ENCODE measurements at places on chromosomes 6 and 20.
A peak's percentile ranks its signal among the peaks of the same experiment; 100 is the strongest.

DNA sequence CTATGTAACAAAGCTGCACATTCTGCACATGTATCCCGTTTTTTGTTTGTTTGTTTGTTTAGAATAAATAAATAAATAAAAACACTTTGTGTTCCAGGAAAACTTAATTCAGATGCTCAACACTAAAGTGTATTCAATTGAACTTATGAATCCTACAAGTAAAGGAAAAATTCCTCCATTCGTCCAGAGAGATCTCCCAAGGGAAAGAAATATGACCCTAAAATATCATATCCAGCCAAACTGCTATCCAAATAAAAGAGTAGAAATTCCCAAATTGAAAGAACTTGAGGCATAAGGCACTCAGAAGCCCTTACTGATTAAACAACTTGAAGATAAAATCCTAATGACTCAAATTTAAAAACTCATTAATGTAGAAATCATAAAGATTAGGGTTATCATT lies 90.4 kb downstream of the MOXD1 start:
- no peak for DNase-seq

DNA sequence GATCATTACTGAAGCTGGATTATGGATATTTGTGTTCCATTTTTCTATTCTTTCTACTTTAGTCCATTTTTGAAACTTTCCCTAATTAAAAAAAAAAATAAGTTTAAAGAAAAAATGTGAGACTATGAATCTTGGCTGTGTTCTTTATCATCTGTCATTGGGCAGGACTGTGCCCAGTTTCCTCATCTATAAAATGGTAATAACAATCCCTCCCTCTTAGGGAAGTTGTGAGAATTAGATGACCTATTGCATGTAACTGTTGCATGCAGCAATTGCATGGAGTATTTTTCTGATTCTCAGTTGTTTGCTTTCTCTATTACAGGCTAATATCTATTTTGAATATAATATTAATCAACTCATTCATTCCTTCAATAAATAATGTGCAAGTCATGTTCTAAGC lies 108.2 kb upstream of the LOC128125822 start:
- DNase-seq: no peak

GRCh38 chr6:137248702-137249101 lies 29.5 kb upstream of the IFNGR1 start:
- no peak for DNase-seq

GRCh38 chr20:54532573-54532972 lies 57.2 kb downstream of the DOK5 start:
- no peak for DNase-seq

DNA sequence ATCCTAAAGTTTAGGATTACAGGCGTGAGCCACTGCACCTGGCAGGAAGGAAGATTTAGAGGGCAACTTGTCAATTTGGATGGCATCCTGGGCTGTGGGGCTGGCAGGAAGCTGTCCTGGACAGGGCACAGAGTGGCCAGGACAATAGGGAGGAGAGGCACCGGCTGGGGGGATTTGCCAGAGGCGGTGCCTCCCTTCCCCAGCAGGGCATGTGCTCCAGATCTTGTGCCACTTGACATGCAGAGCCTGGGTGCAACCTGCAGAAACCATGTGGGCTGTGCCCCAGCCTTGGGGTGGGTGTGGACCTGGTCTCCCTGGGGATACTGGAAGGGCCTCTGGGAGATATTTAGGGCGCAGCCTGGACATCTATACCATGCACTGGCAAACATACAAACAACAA lies 58.6 kb upstream of the EEF1A1 start:
- DNase-seq: no peak

- DNase-seq: no peak
Observed at GRCh38 chr6:72770959-72771358, 149.1 kb downstream of the KCNQ5 start.

GRCh38 chr20:49675368-49676151 lies 38.1 kb downstream of the B4GALT5 start:
- no peak for DNase-seq

DNA sequence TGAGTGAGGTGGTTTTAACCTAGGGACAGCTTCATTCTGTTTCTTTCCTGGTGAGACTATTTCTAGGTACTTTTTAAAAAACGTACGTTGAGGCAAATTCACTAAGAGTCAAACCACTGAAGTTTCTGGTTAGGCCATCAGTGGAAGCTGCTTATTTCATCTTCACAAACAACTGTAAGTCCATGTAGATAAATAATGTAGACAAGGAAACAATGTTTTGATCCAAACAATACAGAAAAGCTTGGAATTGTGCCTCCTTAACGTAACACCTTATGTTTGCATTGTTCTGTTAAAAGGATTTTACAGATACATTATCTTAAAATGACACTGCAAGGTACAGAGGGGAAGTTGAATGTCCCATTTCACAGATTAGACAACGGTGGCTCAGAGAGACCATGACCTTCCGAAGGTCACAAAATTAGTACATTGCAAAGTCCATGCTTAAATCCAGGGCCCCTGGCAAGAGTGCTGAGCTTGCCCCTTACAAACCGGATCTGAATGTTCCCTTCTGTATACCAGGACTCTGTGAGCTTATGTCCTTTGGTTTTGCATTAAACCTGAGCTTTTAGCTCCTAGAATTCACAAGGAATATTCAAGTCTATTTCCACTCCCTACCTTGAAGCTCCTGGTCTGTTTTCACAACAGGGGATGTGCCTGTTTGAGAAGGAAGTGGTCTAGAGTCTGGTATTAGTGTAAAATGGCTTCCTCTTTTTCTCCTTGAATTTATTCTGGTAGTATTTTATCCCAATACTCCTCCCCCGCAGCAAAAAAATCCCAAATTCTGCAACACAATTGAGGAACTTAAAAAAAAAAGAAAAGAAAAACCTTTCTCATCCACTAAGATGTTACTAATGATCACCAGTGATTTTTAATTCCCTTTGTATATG lies 28.9 kb upstream of the ZNF217 start:
- DNase-seq: no peak

DNA sequence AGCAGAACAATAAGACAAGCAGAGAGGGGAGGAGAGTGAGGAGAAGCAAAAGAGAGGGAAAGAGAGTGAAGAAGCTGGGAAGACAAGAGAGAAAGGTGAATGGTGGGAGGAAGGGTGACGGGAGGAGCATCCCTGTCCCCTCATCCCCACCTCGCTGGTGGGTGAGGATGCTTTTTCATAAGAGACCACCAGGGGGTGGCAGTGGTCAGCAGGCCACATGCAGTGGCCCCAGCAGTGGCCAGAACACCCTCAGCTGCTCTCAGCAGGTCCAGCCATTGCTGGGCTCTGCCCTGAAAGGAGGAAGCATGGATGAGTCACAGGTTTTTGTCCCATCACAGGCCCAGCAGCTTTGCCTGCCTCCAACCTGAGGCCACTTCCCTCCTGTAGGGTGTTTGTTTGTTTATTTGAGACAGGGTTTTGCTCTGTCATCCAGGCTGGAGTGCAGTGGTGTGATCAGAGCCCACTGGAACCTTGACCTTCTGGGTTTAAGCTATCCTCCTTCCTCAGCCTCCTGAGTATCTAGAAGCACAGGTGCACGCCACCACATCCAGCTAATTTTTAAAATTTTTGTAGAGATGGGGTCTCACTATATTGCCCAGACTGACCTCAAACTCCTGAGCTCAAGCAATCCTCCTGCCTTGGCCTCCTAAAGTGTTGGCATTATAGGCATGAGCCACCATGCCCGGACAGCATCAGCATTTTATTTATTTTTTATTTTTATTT lies 24.0 kb downstream of the FGD2 start:
- peak; percentile 75 for DNase-seq

GRCh38 chr6:27700337-27700736 lies 211.9 kb downstream of the OR2B2 start:
- no peak for DNase-seq

DNA sequence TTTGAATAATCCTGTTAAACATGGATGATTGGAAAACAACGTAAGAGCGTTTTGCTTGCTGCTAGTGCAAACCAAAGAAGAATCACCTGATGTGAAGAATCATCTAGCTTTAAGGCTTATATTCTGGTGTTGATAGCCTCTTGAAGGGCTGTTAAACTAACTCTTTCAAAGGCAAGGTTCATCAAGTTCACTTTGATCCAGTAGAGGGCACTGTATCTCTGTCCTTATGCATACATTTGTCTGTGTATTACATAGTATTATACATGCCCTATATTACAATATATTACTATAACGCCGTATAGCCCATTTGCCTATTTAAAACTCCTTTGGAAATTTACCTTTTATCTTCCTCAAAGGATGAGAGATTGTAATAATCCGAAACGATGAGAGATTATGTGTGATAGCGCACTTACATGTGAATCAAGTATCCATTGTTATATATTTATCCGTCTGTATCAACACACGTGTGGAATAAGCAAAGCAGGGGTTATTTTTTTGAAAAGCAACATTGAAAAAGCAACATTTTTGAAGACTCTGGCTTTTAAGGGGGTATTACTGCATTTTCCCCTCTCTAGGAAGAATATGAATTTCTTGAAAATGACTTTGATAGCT lies 50.8 kb upstream of the NRN1 start:
- DNase-seq: peak; percentile 0

- peak; percentile 96 for DNase-seq
Observed at GRCh38 chr6:24394780-24395437, 7.8 kb upstream of the MRS2 start.

- no peak for DNase-seq
Observed at GRCh38 chr20:62275219-62275618, 27.6 kb upstream of the ADRM1 start.

DNA sequence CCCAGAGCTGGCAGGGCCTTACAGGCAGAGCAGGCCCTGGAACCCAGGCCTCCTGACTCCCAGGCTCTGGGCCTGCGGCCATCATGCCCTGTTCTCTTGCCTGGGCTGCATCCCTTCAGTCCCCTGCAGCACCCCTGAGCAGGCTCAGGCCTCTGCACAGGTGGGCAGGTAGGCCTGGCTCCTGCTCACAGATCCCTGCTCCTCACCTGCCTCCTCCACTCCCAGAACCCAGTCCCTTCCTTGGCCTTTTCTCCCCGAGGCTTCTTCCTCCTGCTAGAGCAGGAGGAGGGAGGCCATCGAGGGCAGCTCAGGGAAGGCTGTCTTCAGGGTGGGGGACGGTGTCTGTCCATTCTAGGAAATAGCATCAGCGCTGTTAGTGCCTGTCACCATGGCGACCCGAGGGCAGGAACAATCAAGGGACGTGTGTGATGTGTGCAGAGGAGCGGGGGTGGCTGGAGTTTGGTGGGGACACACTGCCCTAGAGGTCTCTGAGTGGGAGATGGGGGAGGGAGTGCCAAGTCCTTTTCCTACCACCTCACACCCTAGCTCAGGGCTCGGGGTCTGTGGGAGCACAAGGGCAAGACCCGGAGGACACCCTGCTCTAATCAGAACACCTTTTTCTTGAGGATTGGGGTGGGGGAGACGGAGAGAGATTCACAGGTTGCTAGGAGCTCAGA lies 26.6 kb downstream of the GLP1R start:
- no peak for DNase-seq

DNA sequence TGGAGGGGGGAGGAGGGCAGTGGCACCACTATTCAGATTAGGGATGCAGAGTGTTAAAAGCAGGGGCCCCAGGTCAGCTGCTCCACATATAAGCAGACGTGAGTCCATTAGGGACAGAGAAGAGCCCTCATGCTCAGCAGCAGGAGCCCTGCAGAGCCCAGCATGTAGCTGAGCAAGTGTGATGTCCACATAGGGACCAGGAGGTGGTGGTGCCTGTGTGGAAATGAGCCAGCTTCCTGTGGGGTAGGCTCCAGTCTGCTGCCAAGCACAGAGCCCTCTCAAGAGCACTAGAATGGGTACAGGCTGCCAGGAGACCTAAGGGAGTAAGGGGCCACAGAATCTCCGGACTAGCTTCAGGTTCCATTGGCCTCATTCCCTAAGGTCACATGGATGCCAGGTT lies 57.9 kb upstream of the MLN start:
- DNase-seq: no peak

DNA sequence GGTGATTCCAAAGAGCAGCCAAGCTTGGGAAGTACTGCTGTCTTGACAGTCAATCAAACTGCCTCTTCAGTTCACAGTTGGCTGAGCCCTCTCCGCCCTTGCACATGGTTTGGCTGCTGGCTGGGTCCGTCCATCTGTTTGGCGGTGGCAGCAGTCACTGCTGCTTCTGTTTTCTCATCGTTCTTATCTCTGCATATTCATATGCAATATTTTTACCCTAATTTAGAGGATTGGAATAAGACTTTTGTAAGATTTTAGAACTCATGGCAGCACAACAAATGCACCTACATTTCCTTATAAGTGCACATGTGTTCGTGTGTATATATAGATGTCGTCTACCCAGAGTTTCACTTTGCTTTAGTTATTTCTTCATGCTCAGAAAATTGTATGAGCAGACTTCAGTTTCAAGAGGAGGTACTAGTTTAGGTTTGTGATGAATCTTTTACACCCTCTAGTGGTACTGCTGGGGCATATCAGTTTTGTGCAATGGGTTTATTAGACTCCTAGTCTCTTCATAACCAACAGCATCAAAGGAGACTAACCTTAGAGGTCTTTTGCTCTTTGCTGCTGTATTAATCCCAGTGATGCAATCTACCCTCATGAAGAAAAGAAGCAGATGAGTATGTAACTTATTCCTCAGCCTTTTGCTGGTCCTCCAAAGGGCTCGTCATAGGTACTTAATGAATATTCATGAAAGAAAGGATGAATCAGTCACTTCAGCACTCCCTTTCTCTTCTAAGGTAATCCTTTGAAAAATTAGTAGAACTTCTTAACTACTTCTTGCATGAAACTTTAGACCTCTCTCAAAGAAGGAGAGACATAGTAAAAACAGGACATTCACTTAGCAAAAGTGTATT lies 44.3 kb downstream of the KHDC1L start:
- peak; percentile 77 for DNase-seq

- no peak for DNase-seq
Observed at GRCh38 chr6:20364327-20364726, 37.4 kb upstream of the E2F3 start.

- DNase-seq: no peak
Observed at GRCh38 chr6:2266841-2267240, 21.4 kb upstream of the GMDS start.

DNA sequence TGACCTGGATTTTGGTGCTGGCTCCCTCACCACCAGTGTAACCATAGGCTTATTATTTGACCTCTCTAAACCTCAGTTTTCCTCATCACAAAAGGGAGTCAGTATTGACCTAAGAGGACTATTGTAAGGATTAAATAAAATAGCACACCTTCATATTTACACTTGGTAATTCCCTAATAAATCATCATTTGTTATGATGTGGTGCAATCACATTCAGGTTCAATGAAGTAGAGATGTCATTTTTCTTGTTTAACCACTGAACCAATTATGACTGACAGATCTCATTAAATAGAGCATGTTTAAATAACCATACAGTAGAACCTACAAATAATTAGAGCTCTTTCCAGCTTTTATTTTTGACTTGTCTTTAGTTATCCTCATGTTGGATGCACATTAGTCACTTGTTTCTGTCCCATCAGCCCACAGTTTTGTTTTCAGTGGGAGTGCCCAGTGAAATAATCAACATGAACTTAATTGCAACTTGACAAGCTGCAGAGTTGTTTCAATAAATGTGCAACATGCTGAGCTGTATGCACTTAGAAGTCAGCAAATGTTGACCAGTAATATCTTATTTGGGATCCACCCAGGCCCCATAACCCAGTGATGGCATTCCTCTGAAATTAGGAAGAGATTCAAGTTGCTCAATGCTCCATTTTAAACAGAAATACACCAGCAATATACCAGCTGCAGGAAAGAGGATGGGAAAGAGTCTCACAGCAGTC lies 451.7 kb upstream of the MARCKS start:
- no peak for DNase-seq
